Stimulated activated CD8-positive, alpha-beta memory T cell treated with anti-CD3 and anti-CD28 coated beads, Interleukin-7, amount 100 ng/mL, for 1 hour (primary cell): ENCODE measurements at places on chromosomes 4 and X.

DNA sequence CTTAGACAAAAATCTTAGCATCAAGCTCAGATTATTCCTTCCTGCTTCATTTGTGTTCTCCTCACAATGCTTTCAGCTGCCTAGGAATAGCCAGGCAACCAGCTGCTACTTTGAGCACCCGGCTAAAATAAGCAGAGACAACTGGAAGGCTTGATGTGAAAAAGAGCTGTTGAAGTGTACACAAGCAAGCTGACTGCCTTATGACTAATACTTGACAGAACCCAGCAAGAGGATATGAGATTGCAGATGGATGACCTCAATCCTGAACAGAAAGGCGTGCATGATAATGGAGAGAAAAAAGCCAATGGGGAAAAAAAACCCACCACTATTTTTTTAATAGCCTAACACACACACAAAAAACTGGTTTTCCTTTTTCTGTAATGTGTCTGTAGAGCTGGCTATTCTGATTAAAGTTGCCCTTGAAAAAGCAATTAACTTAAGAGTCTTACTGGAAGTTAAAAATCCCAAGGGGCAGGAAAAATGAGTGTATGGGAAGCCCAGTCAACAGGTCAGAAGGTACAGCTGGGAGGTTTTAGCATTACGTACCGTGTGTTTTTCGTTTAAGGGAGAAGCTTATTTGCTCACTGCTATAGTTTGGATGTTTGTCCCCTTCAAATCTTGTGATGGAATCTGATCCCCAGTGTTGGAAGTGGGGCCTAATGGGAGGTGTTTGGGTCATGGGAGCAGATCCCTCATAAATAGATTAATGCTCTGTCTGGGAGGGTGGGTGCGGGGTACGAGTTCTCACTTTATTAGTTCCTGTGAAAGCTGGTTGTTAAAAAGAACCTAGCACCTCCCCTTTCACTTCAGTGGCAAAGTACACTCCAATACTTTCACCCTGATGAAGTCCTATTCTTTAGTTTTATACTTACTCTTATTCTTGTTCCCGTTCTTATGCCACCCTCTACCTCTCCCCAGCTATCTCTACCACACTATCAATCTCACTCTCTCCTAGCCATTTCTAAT, 37.1 kb upstream of the HERC6 start:
- no peak for DNase-seq

DNA sequence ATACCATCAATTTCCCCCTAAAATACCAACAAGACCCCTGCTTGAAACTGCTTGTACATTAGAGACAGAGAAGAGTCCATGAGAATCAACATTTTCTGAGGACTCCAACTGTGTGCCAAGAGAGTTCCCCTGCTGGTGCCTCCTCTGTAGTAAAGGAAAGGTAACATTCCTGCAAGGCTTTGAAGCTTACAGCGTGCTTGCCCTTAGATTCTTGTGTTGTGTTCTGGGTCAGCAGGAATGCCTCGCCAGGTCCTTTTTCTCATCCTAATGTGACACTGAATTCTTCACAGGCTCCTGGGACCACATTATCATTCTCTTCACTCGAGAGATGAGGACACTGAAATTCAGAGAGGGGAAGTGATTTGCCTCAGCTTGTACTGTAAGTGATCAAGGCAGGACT, 9.7 kb upstream of the EOLA2 start:
- DNase-seq = no peak

DNA sequence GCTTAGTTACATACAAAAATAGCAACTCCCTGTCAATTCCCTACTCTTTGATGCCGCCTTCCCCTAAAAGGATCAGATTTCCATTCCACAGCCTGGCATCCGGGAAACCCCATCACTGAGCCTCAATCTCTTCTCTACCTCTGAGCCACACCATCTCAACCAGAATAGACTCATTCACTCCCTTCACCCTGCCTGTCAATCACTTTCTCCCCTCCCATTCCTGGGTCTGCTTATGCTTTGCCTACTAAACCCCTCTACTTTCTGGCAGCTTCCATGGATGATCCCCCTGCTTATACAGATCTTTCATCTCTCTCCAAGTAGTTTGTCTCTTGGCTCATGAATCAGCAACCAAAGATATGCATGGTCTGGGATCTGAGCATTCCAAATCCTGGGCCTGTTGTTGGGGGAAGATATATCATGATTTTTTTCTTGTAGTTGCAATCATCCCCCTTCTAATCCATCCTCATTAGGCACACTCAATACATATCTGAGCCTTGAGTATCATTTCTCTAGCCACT, 2.6 kb downstream of the AMER1 start:
- no peak for DNase-seq

GRCh38 chr4:101183666-101184373, 163.5 kb downstream of the PPP3CA start:
- no peak for DNase-seq

GRCh38 chrX:108271397-108271787, 166.8 kb downstream of the COL4A6 start:
- DNase-seq = no peak

GRCh38 chrX:791479-792034, 161.0 kb downstream of the SHOX start:
- no peak for DNase-seq

- no peak for DNase-seq
Measured at GRCh38 chr4:38188631-38189101, 228.5 kb downstream of the PTTG2 start.

DNA sequence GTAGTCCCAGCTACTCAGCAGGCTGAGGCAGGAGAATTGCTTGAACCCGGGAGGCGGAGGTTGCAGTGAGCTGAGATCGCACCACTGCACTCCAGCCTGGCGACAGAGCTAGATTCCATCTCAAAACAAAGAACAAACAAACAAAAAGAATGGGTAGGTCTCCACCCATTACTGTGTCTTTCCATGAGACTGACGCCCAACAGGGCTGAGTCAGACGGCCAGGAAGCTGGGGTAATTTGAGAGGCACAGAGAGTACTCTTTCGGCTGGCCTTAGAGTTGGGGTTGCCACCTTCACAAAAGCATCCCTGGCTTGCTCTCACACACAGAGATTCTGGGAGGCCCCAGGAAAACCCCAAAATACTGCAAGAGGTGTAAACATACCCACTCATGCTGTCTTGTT, 72.0 kb upstream of the DHRSX start:
- no peak for DNase-seq

GRCh38 chr4:75848891-75849290, 53.4 kb downstream of the PPEF2 start:
- no peak for DNase-seq

DNA sequence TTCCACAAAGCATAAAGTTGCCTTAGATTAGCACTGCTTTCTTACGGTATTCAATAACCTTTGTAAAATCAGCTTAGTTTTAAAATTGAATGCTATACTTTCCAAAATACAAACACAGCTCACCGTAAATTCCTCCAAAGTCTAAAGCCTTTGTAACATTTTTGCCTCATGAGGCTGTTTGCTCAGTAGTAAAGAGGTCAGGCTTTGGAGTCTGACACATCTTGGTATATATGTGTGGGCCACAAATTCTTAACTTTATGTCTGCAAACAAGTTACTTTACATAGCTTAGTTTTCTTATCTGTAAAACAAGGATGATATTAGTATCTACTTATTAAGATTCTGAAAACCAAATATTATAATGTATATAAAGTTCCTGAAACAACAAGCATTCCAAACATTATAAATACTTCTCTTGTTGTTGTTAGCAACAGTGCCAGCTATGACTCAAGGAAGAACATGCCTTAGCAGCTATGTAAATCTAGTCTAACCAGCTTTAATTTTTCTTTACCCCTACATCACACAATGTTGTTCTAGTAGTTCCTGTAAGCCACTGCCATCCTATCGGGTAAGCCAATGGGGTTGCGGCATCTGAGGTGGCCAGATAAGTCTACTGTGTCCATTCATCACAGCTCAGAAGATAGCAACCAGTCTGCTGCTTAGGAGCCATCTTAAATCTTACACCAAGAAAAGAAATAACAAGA, 709.0 kb downstream of the KLHL13 start:
- no peak for DNase-seq

DNA sequence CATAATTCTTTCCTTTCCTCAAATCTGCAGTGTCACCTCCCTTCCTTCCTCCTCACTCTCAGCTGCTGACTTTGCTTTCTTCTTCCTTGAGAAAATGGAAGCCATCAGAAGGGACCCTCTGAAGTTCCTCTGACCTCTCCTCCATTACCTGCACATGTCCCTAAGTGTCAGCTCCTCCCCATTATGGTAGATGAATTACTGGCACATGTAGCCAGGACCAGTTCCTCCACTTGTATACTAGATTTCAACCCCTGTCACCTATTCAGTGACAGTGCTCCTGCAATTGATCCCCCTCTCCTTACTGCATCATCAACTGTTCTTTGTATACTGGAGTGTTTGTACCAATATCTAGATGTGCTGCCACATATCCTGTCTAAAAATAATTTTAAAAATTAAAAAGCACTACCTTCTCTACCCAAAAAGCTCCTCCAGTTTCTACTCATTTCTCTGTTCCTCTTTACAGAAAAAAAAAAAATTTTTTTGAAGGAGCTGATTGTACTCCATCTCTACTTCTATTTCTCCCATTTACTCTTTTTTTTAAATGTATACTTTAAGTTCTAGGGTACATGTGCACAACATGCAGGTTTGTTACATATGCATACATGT, 78.6 kb downstream of the CLCN5 start:
- no peak for DNase-seq

DNA sequence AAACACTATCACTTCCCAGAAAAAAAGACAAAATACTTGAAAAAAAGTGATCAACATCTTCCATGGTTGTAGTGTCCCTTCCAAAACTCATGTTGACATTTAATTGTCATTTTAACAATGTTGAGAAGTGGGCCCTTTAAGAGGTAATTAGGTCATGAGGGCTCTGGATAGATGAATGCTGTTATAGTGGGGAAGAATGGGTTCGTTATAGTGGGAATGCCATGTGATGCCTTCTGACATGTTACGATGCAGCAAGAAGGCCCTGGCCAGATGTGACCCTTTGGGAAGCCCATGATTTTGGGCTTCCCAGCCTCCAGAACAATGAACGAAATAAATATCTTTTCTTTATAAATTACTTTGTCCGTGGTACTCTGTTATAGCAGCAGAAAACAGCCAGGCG, 4.0 kb upstream of the SLC10A6 start:
- DNase-seq = no peak

GRCh38 chr4:33302321-33302720, 2582.2 kb downstream of the PCDH7 start:
- DNase-seq = no peak

DNA sequence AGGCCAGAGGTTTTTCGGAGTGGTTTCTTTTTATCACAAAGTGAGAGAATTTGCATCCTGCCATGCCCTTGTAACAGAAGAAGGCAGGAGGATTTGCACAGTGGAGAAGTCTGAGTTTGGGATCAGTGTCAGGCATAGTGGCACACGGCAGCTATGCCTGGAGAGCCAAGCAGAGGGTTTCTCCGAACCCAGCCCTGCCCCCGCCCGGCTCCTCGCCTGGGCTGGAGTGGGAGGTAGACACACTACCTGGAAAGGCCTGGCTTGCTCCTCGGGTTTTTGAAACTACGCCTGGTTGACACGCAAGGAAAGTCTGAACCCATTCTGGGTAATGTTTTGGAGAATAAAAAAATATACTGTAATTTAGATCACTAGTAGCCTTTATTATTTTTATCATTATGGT, 1653.6 kb upstream of the TENM3 start:
- DNase-seq = no peak

DNA sequence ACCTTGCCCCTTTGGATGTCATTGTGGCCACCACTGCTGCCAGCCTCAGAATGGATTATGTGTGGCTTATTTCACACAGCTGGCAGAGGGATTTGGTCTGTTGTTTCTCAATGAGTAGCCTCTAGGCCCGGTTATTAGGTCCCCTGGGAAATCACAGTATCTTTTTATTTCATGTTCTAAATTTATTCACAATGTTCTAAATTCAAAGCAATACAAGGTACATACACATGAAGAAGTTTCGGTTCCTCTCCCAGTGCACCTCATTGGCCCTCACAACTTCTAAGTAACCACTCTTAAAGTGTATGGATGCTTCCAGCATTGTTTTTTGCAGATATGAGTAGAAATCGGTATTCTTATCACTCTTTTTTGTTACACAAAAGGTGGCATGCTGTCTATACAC, 262.7 kb downstream of the RCHY1 start:
- DNase-seq = no peak

DNA sequence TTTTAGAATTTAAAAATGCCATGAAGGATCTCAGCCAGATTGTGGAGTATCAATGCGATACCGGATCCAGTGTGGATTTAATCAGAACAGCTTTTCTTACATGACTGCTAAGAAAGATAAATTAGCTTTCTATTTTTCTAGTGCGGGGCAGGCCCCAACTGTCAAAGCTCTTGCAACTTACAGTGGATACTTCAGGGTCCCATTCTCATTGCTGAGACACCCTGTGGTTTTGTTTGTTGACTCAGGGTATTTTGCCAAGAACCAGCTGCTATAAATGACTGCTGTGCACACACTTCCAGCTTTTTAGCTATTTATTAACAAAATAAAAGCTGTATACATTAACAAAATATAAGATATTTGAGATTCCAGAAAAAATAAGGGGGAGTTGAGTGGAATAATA, 166.4 kb downstream of the DCLK2 start:
- DNase-seq = no peak
